Mesothelial cell of epicardium (in vitro differentiated cells): ENCODE measurements at places on chromosomes 1 and 21.

DNA sequence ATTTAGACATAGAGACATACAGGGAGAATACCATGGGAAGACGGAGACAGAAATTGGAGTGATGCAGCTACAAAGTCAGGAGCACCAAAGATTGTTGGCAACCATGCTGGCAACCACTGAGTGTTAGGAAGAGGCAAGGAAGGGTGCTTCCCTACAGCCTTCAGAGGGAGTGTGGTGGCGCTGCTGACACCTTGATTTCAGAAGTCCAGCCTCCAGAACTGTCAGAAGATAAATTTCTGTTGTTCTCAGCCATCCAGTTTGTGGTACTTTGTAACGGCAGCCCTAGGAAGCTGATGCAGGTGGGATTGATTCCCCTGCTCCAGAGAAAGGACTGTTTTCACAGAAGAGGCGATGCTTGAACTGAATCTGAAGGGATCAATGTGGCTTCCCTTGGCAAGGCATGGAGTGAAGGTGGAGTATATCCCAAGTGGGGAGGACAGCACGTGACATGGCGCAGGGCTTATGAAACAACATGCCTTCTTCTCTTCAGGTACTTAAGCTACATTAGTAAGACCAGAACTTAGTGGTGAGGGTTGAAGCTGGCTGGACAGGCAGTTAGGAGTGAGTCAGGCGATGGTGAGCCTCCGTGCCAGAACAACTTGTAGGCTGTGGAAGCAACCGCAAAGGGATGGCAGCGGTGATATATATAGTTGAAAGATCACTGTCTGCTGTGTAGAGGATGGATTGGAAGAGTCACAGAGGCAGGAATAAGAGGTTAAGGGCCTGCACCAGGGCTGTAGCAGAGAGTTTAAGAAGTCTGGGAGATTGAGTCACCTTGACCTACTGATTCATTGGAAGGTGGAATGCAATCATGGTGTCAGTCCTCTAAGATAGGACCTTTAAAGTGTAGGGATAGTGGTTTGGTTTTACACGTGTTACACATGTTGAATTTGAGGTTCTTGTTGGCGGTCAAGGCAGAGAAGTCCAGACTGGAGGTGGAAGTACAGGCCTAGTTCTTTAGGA lies 2.1 kb downstream of the LEPR start:
- no peak for DNase-seq

DNA sequence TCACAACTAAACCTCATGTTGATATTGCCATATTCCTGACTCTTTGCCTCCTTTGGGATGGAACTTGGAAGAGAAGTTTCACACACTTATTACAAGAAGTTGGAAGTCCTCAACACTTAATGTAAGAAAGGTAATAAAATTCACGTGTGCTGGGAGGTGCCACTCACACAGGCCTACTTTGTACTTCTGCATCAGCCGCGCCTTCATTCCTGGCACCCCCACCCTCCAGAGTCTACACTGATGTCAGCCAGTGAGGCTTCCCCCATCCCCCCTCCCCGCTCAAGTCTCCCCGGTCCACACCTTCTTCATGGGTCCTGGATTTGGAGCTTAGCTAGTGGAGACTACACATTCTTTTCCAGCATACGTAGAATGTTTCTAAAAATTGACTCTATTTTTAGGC lies 24.8 kb upstream of the SLC45A1 start:
- no peak for DNase-seq

DNA sequence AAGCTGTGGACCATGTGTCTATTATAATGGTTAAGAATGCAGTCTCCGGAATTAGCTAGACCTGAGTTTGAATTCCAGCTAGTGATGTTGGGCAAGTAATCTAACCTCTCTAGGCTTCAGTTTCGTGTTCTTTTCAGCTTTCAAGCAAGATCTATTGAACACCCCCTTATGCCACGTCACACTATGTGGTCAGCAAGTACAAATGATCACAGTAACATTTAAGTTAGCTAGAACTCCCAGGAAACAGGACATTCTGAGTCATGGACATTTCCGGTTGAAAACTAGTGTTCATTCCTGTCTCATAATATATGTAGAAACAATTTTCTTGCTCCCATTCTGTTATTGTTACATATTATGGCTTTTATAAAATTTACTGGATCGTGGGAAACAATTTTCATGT lies 34.0 kb upstream of the NHLH2 start:
- DNase-seq, result no peak

DNA sequence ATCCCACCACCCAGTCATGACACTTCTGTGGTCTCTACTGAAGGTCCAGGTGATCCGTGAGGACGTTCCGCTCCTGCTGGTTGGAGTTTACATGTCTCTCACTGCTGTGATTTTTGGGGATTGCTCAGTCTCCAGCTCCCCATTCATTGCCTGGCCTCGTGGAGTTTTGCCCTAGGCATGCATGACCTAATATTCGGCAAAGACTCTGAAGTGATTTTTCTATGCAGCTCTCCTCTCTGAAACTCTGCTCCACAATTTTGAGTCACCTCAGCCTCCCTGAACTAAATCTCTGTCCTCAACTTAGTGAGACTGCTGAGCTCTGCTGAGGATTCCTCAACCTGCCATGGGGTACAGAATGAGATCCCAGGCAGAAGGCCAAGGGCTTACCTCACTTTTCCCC lies 174.4 kb upstream of the FGGY start:
- DNase-seq, result no peak

- DNase-seq, result no peak
Observed at GRCh38 chr1:55815745-55816455, 600.7 kb upstream of the USP24 start.

GRCh38 chr1:156014829-156015228 lies 5.9 kb downstream of the SSR2 start:
- no peak for DNase-seq

DNA sequence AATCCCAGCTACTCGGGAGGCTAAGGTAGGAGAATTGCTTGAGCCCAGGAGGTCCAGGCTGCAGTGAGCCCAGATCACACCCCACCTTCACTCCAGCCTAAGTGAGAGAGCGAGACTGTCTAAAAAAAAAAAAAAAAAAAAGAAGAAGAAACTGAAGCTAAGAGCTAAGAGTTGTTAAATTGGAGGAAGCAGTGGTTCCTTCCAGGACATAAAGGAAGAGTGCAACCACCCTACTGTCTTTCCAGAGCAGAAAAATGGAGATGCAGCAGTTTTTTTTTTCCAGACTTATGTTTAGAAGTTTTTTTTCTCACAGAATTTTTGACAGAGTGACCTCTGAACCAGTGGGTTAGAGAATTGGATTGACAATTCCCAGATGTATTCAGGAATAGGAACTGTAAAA lies 88.7 kb downstream of the HLX start:
- DNase-seq, result no peak

- no peak for DNase-seq
Observed at GRCh38 chr1:109777980-109778625, 14.4 kb upstream of the EPS8L3 start.

DNA sequence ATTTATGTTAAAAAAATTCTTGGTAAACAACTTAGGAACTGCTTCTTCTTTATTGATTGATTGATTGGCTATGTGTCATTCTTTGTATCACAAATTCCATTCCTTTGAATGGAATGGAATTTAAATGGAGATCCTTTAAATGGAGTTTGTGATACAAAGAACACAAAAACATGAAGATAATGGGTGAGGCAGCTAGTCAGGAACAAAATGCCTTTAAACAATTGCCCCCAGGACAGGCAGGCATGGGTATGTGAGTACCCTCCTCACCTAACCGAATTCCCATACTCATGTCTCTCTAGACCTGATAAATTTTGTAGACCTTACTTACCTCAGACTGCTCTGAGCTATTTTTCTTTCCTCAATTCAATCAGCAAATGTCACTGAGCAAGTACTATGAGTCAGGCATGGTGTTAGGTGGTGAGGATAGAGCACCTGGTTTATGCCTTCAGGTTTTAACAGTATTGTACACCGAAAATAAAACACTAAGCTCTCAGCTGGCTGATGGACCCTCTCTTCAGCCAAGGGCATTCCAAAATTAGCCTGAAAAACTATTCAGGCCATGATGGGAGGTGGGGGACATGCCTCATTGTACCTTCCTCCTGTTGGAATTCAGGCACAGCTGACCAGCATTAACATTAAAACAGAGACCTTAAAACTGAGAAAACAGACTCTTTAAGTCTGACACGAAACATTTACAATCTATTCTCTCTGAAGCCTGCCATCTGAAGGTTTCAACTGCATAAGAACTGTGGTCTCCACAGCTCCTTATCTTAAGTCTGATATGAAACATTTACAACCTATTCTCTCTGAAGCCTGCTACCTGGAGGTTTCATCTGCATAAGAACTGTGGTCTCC lies 58.9 kb downstream of the OLFML3 start:
- DNase-seq, result no peak

- no peak for DNase-seq
Observed at GRCh38 chr1:10479296-10479695, 4.5 kb downstream of the PEX14 start.

DNA sequence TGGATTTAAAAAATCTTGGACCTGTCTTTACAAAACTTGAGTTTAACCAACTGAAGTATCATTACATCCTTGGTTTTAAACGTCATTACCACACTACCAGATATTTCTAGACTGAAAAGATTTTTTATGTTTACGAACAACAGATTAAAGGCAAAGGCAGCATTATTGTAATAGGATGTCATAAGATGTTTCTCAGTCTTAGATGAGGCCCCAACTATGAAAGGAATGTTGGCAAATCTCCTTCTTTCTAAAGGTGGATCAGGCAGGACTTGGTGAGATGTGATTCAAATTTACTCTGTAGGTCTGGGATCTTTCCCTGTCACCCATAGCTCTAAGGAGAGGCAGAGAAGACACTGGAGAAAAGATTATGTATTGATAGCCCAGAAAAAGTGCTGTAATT lies 417.9 kb downstream of the PTBP2 start:
- no peak for DNase-seq

DNA sequence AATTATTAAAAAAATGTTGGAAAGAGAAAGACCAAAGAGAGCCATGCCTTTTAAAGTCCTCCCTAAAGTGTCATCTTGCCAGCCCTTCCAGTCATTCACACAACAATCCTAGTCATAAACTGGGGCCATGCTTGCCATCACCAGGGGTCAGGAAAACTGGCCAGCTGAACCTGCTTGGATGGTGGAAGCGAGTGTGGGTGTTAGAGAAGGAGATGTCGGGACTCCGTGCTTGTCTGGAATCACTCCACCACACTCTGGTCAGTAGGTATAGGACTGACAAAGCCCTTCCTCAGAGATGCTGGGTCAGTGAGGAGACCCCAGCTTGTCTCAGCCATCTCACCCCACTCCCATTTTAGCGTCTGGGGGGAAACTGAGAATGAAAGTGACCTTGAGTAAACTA lies 3.3 kb upstream of the HAPLN2 start:
- no peak for DNase-seq

GRCh38 chr1:25054526-25055323 lies 124.6 kb upstream of the RUNX3 start:
- DNase-seq, result no peak

DNA sequence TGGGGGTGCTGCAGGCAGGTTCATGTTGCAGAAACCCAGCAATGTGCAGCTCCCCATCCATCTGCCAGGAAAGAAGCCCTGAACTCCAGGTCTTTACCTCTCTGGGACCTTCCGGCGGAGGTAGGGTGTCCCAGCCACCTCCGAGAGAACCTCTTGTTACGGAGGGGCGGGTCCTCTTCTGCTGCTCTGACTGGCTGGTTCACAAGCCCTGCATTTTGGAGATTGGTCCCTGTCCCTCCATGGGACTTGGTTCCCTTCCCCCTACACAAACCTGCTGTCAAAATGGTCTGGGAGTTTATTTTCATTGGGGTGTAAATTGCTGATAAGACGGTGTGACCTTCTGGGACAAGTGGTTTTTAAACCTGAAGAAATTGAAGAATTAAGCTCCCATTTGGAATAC lies 8.0 kb upstream of the CELSR2 start:
- DNase-seq, result no peak

- no peak for DNase-seq
Observed at GRCh38 chr1:87338566-87338965, 9.9 kb downstream of the LMO4 start.

- DNase-seq, result no peak
Observed at GRCh38 chr1:186775881-186776560, 52.7 kb upstream of the PLA2G4A start.

GRCh38 chr1:27132147-27132546 lies 22.8 kb downstream of the SLC9A1 start:
- DNase-seq, result no peak

DNA sequence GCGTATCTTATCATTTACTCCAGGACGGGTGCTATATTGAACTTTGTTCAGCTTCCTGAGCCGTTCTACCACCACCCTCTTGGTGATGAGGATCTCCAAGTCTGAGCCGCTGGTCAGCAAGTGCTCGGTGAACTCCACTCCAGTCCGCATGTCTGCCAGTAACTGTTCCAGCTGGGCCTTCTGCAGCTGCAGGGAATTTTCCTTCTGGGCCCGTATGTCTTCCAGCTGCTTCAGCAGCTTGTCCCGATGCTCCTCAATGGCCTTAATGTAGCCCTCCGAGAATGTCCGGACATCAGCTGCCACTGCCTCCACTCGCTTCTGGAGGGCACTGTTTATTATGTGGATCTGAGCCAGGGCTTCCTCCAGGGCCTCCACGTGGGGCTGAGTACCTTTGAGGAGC lies 3.4 kb downstream of the TRIM45 start:
- no peak for DNase-seq

DNA sequence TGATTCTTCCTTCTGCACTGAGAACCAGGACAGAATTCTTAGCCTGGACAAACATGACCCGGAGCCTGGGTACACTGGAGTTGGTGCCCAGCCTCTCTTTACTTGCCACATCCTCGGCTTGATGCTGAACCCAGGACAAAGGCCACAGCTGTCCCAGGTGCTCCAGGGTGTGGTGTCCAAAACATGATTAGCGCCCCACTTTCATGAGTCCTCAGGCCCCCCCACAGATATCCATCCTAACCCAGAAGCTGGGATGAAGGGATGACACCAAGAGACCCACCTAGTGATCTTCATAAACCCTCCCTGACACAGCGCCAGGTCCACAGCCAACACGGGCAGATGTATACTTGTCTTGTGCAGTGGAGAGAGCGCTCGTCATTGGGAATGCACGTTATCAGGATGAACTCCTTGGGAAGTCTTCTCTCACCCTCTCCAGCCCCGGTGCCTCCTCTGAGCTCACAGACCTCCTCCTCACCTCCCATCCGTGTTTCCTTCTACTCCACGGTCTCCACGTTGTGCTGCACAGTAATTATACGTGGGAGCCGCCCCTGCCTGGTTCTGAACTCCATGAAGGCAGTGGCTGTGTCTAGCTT lies 3.6 kb downstream of the ABCA4 start:
- DNase-seq, result no peak

- DNase-seq, result no peak
Observed at GRCh38 chr1:194366705-194367104, 1180.3 kb upstream of the B3GALT2 start.

DNA sequence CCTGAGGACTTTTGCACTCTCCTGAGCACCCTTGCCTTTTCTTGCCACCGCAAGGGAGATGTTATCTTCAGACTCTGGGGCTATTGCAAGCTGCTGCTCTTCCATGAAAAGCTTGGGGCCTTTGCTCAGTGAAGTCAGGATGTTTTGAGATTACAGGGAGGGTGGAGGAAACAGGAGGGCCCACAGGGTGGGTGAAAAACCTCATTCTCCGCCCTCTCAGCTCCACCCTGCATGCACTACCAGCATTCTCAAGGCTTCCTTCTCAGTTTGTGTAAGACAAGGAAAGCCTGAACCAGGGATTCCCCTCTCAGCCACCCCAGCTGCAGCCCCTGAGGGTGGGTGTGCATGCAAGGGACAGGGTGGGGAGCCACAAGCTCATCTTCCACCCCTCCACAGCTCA lies 25.8 kb upstream of the ZNF648 start:
- no peak for DNase-seq
